ENCODE measurements at places on chromosomes 11 and 22. TPM values are rescaled to one million over a fixed set of nuclear protein-coding genes. Genes with fewer than 3 reads are reported as not detected.

PATE3 gene
- total RNA-seq = not detected

- DNase-seq = no peak
Observed at GRCh38 chr11:109514313-109515018, 92.5 kb downstream of the C11orf87 start.

ESAM gene
- total RNA-seq = 3.4 TPM

- no peak for DNase-seq
Observed at GRCh38 chr11:9755561-9756185, 91.8 kb downstream of the SWAP70 start.

OR56A1 gene
- not detected for total RNA-seq

Measured in naive thymus-derived CD4-positive, alpha-beta T cell (primary cell).